ENCODE measurements at places on chromosomes 12 and 14. TPM values are rescaled to one million over a fixed set of nuclear protein-coding genes. Genes with fewer than 3 reads are reported as not detected.

ADSS1 gene
- 5.2 TPM for total RNA-seq

ATP5F1B gene
- total RNA-seq, result 909 TPM

GRCh38 chr12:2250797-2251196 is 198.0 kb downstream of the CACNA1C start:
- no peak for DNase-seq

GRCh38 chr12:132428936-132429601 is 60.9 kb upstream of the FBRSL1 start:
- DNase-seq, result peak; percentile 18

- no peak for DNase-seq
Measured at GRCh38 chr12:1083151-1083888, 92.3 kb downstream of the ERC1 start.

FKBP3 gene
- total RNA-seq, result 62.0 TPM

DNA sequence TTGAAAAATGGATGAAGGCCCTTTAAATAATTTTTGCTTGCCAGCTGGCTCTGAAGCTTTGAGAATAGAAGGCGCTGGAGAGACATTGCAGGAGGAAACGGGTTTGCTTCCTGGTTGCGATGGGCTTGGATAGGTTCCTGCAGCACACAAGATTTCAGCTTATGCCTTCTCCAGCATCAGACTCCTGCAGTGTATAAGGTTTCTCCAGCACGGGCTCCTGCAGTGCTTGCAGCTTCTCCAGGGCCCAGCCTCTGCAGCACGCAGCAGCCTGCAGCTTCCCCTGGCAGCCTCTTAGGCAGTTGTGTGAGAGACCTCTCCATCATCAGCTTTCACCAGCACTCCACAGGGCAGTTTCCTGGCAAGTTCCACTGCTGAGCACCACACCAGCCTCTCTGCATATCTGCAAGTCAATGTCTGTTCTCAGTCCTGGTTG is 78.7 kb upstream of the ZDHHC17 start:
- DNase-seq, result no peak

LYZ gene
- not detected for total RNA-seq

GRCh38 chr14:88026890-88027289 is 22.0 kb downstream of the GPR65 start:
- DNase-seq, result no peak

DNA sequence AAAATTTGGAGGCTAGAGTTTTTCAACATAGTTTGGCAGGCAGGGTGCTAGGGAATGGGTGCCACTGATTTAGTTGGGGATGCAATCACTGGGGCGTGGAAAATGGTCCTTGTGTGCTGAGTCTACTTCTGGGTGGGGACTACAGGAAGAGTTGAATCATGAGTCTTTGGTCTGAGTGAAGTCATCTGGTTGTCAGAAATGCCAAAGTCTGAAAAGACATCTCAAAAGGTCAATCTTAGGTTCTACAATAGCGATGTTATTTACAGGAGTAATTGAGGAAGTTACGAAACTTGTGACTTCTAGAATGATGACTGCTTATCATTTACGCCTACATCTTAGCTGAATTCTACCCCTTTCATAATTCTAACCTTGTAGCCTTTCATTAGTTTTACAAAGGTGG is 209.1 kb downstream of the NUBPL start:
- peak; percentile 22 for DNase-seq

- DNase-seq, result no peak
Measured at GRCh38 chr12:125014526-125014925, 21.1 kb downstream of the BRI3BP start.

GRCh38 chr14:75803765-75804164 is 142.7 kb downstream of the TTLL5 start:
- DNase-seq, result no peak

DNA sequence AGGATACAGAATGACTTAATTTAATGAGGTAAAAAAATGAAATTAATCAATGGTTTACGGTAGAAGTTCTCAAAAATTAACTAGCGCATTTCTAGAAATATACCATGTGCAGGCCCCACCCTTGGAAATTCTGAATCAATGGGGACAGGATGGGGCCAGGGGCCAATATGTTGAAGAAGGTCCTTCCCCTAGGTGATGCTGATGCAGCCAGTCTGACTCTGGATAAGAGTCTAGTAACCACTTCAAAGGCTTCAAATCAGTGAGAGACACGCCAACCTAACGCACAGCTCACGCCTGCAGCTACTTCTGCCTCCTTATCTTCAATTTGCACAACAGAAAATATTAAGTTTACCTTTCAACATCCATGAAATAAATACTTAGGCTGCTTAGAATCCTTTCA is 14.9 kb downstream of the GIT2 start:
- DNase-seq, result no peak

TGFB3 gene
- 1.1 TPM for total RNA-seq

- DNase-seq, result no peak
Measured at GRCh38 chr12:52045794-52046199, 5.4 kb upstream of the NR4A1 start.

CRIP2 gene
- 50.5 TPM for total RNA-seq

GRCh38 chr12:123488539-123489230 is 30.7 kb downstream of the SNRNP35 start:
- no peak for DNase-seq

DNA sequence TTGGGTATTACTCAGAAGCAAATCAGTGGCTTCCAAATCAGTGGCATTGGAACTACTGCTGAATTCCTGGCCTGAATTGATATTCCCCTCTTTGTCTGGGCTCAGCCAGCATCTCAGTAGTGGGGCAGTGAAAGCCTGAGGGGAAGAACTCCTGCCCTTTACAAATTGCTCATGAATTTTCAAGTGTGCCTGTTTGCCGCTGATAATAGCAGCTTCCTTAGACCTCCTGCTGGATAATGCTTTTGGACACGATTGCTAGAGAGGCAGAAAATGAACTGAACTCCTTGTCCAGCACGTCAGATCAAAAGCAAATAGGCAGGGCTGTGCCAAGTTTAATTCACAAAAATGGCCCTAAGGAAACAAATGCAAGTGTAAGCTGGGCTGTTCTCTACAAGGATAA is 91.3 kb upstream of the GZMB start:
- DNase-seq, result no peak

INSM2 gene
- 0.10 TPM for total RNA-seq

GRCh38 chr12:66804563-66804974 is 125.7 kb upstream of the GRIP1 start:
- DNase-seq, result no peak

DNA sequence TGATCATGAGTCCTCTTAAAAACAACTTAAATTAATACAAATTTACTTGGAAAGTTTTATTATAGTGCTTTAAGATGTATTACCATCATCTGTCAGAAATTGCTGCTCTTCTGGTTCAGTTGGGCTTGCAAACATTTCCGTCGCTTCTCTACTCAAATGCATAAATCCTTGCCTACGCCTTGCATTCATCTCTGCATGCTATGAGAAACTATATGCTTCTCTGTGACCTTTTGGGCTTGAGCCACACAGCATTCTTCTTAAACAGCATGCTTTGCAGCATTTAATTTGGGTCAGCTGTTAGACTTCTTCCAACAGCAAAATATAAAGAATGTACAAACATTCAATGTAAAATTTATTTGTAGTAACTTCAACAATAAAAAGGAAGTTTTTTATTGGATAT is 305.7 kb upstream of the FLRT2 start:
- DNase-seq, result no peak

C14orf39 gene
- not detected for total RNA-seq

GRCh38 chr12:26197832-26198231 is 2.5 kb downstream of the SSPN start:
- no peak for DNase-seq

OAS1 gene
- total RNA-seq, result 1.3 TPM

GRCh38 chr12:88854260-88854659 is 274.0 kb upstream of the KITLG start:
- DNase-seq, result peak; percentile 28

- no peak for DNase-seq
Measured at GRCh38 chr12:9933958-9934357, 1.8 kb upstream of the CLEC2A start.

SLC6A13 gene
- 0.72 TPM for total RNA-seq

- DNase-seq, result no peak
Measured at GRCh38 chr14:103825101-103825500, 22.3 kb downstream of the PPP1R13B start.

GALNT16 gene
- total RNA-seq, result not detected

- DNase-seq, result no peak
Measured at GRCh38 chr12:60159761-60160160, 563.9 kb downstream of the SLC16A7 start.

GRCh38 chr14:66076176-66076575 is 410.0 kb upstream of the CCDC196 start:
- no peak for DNase-seq

GRCh38 chr12:127024791-127025190 is 1242.2 kb upstream of the TMEM132C start:
- DNase-seq, result no peak

- no peak for DNase-seq
Measured at GRCh38 chr12:23949348-23950209, at the start of gene SOX5. Gene SOX5, minus strand, starts transcription at chr12:23949670. Its CDS starts 69 bp downstream, at chr12:23949601.

- DNase-seq, result no peak
Measured at GRCh38 chr12:118591-118990, 52.0 kb downstream of the IQSEC3 start.

- DNase-seq, result peak; percentile 45
Measured at GRCh38 chr12:15688202-15688736, 100.9 kb downstream of the EPS8 start.
